ENCODE measurements at places on chromosomes 3 and 15.

DNA sequence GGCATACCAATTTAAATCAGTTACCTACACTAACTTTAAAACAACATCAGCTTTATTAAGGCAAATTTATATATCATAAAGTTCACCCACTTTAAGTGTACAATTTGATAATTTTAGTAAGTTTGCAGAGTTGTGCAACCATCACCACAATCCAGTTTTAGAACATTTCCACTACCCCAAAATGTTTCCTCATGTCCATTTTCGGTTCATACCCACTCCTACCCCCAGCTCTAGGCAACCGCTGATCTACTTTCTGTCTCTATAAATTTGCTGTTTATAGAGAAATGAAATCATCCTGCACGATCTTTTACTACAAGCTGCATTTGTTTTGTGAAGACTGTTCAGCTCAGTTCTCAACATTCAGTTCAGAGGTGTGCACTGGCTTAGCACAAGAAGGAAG is 31.5 kb upstream of the FAM81A start:
- no peak for DNase-seq

DNA sequence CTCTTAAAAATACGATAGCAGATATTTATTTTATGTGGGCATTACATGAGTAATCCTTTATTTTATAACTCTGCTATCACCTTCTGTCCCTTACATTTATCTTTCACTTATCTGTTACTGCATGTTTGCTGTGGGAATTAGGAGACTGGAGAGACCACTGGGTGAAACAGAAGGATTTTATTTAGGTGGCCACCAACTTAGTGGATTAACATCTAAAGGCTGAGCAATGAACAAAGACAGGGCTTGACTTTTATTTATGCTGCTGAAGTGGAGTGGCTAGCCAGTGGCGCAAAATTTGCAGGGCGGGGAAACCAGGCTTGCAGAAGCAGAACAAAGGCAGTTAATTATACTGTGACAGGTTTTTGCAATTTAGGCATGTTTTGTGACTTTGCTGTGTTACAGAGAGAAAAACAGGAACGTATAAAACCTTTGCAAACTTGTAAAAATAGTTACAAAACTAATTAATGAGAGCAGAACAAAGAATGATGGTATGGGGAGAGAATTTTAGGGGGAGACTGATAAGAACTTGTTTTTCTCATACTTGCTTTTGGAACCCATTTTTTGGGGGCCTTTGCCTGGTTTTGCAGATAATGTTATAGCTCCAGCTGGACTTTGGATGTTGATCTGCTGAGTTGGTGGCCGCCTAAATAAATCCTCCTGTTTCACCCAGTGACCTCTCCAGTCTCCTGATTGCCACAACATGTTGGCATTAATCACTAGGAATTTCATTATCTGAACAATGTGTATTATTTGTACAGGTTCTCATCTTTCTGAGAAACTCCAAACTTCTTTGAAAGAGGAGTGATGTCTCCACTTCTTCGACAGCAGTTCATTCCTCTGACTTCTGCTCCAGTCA is 18.0 kb downstream of the KLHL24 start:
- no peak for DNase-seq

- no peak for DNase-seq
These were observed 2.4 kb downstream of the RPL39L start for GRCh38 chr3:187136936-187137335.

DNA sequence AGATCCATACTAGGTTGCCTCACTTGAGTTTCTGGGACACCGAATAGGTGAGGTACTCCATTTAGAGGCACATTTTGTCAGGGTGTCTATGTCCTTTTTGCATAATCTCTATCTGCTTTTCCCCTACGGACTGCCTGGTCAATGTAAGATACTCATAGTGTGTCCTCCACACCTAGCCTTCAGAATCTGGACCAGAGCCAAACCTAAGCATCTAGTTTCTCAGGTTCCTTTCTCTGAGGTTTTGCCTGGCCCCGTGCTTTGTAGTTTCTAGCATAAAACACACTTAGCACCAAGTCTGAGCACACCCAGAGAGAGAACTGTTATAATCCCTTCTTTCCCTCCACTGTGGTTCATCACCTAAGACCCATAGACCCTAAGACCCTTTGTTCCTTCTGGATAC is 105.9 kb upstream of the MLF1 start:
- no peak for DNase-seq

DNA sequence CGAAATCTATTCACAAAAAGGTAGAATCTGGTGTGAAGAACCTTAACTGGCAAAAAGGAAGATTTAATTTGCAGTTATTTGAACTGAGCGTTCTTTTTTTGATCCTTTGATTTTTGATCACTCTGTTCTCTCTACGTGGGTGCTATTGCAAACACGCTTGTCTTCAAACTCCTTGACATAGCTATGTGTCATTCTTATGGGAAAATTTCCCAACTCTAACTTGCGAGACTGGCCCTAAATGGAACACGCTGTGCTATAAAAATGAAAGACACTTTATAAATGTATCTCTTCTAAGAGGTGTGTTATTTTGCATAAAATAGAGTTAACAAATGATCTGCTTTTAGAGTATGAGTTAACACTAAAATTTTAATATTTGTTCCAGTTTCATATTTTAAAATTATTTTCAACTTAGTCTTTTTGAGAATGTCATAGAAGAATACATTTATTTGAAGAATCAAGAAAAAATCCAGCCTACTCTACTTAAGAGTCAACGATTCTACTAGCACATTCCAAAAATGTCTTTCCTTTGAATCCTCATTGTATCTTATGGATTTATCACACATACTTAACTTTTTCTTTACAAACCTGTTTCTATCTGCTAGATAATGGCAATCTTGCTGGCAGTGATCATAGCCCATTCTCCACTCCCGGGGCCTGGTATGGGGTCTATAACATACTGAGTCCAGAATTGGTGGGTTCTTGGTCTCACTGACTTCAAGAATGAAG is 610.0 kb upstream of the TBL1XR1 start:
- no peak for DNase-seq

DNA sequence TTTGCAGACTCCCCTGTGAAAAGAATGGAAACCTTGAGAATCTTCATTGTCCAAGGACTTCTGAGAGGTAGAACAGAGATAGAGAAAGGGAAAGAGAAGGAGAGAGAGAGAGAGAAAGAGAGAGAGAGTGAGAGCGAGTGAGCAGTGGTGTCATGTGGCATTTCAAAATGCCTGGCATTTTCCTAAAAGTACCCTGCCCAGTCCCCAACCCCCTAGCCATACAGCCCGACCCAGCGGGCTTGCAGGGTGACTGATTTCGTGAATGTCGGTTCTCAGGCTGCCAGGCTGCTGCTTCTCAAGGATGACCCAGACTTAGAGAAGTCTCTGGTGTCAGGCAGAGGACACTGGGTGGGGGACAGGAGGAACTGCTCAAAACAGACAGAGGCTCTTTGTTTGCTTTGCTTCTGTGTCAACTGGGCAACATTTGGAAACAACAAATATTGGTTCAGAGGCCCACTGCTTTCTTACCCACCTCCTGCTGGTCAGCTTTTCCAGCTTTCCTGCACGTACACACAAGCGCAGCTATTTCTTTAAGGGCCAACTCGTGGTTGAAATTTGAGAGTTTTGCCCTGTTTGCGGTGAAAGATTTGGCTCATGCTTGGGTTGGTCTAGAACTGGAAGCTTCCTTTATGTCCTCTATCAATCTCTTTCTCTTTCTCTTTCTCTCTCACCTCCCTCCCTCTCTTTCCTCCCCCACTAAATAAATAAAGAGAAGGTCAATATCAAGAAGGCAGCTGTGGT is 3.7 kb upstream of the TF start:
- DNase-seq, result peak; percentile 3

GRCh38 chr15:29208352-29208751 is 61.3 kb downstream of the NSMCE3 start:
- no peak for DNase-seq

GRCh38 chr3:9395570-9396300 is 1.7 kb upstream of the SETD5 start:
- DNase-seq, result no peak
